Brain pericyte (primary cell): ENCODE measurements at places on chromosomes 6 and 20.

DNA sequence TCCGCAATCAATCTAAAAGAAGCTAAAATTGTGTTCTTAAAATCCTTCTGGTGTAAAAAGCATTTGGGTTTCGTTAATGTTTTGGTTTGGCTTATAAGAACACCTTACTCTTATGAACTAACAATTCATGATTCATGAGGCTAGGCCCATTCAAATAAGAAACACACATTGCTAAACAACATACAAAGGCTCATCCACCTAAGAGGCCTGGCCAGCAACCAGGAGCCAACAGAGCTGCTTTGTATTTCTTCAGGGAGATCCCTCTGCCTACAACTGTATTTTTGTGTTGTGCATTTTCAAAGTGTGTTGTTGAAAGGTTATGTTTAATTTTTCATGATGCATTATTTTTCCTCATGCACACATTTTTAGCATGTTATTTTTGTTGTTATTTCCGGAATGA lies 98.6 kb downstream of the PTPRK start:
- DNase-seq, result no peak

GRCh38 chr6:32993363-32993973 lies 15.9 kb downstream of the HLA-DOA start:
- DNase-seq, result no peak

DNA sequence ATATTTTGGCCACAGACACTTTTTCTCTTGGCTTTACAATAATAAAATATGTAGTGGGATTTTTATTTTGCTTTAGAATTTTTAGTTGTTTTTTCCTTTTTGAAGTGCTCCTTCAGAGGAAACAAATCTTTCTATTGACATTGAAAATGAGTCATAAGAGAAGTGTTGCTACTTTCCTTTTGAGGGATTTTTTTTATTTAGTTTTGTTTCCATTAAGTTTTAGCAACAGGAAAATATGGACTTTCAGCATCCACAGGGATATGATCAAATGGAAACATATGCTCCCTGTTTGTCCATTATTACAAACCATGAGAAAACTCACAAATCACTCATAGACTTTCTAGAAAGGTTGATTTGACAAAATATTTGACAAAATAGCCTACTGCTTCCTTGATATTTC lies 65.3 kb upstream of the BMP2 start:
- no peak for DNase-seq

DNA sequence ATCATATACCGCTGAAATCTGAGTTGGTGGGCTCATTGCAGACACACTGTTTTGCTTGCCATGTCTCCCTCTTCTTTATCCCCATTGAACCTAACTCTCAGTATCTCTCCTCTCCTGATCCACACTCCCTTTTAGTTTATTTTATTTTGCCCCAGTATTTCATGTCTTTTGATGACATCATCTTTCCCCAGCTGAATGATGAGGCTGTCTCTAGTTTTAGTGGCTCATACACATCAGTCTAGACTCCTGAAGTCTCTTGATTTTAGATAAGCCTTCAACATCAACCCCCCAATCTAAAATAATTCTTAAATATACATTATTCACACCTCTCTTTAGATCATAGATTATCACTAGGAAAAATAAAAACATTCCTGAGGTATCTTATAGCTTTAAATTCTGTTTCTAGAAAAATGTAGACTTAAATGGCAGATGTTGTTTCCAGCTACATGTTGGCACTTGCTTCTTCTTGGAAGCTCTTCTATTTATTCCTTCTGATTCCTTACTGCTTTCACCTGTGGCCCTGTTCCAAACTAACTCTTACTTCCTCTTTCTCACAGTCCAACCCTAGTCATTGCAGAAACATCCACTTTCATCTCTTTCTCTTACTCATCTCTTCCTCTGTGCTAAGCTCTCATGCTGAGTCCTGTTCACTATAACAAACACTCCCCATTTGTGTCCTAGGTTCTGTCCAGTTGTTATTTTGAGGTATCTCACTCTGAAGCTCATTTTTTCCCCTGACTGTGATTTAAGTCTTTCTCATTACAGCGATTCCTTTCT lies 191.9 kb upstream of the SLC35B3 start:
- DNase-seq, result no peak

DNA sequence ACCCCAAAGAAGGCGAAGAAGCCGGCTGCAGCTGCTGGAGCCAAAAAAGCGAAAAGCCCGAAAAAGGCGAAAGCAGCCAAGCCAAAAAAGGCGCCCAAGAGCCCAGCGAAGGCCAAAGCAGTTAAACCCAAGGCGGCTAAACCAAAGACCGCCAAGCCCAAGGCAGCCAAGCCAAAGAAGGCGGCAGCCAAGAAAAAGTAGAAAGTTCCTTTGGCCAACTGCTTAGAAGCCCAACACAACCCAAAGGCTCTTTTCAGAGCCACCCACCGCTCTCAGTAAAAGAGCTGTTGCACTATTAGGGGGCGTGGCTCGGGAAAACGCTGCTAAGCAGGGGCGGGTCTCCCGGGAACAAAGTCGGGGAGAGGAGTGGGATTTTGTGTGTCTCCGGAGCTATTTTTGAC lies 69.6 kb downstream of the HFE start:
- DNase-seq, result no peak

DNA sequence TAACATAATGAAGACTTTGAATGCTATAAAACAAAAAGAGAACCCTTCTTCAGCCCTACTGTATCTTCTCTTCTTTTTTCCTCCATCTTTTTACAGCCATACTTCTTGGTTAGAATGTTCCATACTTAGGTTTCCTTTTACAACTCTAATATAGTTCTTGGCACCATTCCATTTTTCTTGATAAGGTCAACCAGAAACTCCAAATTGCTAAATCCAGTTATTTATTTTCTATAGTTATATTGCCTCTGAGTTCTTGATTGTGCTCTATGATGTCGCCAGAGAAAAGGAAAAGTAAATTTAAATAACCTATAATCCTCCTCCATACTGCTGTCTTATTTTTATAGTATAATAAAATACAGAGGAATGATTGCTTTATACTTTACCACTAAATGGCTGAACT lies 26.7 kb upstream of the COL10A1 start:
- no peak for DNase-seq

- DNase-seq, result no peak
Observed at GRCh38 chr6:170102582-170103481, 188.0 kb downstream of the DLL1 start.

- DNase-seq, result no peak
Observed at GRCh38 chr20:48425817-48426612, 401.8 kb downstream of the PREX1 start.

GRCh38 chr20:8971669-8972316 lies 97.1 kb upstream of the PLCB4 start:
- no peak for DNase-seq

DNA sequence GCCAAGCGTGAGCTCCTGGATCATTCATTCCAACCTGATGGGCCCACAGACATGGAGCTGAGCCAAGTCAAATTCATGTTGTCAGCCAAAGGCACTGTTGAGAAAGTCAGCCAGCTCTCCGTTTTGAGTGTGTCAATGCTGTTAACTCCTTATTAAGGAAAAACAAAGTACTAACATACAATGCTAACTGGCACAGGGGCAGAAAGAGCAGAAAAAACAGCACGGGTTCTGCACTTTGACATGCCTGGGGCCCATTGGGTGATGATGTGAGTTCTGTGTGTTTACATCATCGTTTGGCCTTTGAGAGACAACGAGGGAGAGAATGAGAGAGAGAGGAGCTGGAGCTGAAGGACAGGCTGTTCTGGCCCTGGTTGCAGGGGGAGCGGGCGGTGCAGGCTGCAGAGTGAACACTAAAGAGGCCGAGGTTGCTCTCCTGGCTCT lies 85.9 kb downstream of the SMOC2 start:
- DNase-seq, result no peak

- DNase-seq, result no peak
Observed at GRCh38 chr6:68637071-68637470, 2.0 kb downstream of the ADGRB3 start.

- DNase-seq, result no peak
Observed at GRCh38 chr20:58450254-58450653, 61.2 kb downstream of the VAPB start.

GRCh38 chr20:40869218-40870147 lies 159.1 kb upstream of the TOP1 start:
- no peak for DNase-seq

DNA sequence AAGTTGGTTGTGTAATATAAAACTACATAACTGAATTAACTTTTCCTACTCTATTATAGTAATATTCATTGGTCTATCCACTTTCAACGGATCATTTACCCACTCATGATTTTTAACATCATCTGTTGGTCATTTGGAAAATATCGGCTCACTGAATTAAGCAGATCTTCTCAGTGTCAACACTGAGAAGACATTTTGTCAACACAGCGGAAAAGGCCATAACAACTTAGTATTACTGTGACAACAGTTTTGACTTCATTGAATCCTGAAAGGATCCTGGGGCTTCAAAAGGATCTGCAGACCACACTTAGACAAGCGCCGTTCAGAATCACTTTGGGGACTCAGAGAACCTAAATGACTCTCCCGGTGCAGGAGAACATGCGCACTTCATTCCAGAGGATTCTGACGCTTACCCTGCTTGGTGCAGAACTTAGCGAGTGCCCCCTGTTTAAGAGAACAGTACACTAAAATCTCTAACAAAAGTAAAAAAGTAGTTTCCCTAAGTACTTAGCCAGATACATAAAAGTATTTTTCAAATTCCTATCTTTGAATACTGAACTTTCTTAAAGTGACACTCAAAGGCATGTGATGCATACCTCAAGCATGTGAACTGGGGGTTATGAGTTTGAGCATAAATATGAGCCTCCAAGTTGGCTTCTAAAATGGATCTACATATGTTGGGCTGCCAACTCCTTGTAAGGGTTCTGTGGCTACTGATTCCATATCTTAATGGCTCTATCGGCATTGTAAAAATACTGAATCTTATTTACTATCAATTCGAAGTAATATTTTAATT lies 4.0 kb downstream of the ZBTB2 start:
- DNase-seq, result no peak

GRCh38 chr6:119110601-119111548 lies 32.4 kb upstream of the FAM184A start:
- no peak for DNase-seq

- DNase-seq, result no peak
Observed at GRCh38 chr6:168371185-168371584, 51.6 kb upstream of the DACT2 start.

DNA sequence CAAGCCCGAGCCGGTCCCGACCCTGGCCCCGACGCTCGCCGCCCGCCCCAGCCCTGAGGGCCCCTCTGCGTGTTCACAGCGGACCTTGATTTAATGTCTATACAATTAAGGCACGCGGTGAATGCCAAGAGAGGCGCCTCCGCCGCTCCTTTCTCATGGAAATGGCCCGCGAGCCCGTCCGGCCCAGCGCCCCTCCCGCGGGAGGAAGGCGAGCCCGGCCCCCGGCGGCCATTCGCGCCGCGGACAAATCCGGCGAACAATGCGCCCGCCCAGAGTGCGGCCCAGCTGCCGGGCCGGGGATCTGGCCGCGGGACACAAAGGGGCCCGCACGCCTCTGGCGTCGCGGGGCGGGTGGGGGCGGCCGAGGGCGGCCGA lies 37.5 kb downstream of the YTHDF1 start:
- DNase-seq, result no peak

DNA sequence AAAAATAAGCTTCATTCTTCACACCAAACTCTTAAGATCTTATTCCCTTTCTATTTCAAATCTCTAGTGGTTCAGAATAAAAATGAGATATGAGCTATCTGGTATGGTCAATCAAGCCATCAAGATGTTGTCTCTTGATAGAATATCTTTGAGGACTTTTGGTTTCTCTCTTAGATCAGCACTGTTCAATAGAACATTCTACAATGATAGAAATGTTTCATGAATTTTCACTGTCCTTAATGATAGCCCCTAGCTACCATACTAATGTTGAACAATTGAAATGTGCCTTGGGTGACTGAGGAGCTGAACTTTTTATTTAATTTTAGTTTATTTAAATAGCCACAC lies 24.1 kb upstream of the HINT3 start:
- DNase-seq, result no peak

DNA sequence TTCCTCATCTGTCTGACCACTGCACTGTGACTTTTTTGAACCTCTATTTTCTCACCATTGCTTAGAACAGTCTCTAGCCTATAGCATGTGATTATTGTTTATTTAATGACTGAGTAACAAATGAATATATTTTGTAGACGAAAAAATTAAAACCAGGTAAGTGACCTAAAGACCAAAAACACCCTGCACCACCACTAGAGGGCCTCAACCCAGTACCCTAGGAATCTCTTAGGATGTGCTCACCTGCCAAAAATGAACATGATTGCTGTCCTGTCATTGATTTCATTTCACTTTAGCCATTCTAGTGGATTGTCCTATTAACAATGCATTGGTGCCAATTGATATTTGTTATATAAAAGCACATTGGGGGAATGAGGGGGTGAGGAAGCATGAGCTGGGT lies 199.1 kb downstream of the COL9A1 start:
- no peak for DNase-seq

GRCh38 chr6:112337209-112337638 lies 9.9 kb upstream of the RFPL4B start:
- peak; percentile 46 for DNase-seq

DNA sequence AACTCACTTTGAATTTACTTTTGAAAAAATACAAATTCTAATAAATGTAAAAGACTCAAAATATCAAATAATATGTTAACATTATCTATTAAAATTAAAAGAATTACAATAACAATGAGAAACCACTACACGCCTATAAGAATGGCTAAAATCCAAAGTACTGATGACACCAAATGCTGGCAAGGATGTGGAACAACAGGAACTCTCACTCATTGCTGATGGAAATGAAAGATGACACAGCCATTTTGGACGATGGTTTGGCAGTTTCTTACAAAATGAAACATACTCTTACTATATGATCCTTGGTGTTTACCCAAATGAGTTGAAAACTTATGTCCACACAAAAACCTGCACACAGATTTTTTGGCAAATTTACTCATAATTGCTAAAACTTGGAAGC lies 15.6 kb upstream of the STX11 start:
- DNase-seq, result no peak

DNA sequence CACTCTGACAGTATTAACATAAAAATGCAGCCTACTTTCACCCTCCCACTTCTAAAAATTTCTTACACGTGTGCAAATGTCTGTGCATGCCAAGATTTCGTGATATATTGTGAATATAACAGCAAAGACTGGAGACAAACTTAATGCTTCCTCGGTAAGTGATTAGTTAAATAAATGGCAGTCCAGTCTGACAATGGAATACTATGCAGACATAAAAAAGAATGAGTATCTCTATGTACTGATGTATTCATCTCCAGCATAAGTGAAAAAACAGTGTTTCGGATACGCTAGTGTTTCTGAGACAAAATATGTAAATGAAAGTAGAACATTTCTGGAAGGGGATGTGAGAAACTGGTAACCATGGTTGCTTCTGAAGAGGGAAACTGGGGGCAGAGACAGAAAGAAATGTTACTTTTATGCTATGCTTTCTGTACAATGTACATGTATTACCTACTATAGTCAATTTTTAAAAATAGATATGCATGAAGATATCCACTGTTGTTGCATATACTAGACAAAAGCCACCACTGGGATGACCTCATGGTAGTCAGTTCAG lies 7.0 kb downstream of the SLC22A23 start:
- no peak for DNase-seq

DNA sequence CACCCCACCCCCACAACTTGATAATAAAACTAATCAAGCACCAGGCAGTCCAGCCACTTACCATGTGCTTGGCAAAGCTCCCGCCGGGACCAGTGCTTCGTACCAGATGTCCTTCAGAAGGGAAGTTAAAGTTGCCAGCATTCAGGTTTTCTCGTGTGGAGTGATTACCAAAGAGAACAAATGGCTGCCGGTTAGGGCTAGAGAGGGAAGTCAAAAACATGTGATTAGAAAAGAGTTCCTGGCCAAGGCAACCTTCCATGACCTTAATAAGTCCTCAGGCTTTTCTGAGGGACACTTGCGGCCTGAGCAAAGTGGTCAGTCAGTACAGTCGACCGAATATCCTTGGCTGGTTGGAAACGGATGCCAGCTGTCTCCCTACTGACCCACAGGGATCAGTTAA lies 67.0 kb downstream of the DNAAF9 start:
- no peak for DNase-seq
